Stimulated activated CD4-positive, alpha-beta T cell treated with anti-CD3 and anti-CD28 coated beads, Interleukin-4, amount 100 ng/mL, for 1 hour (primary cell): ENCODE measurements at places on chromosomes 3 and 15.

GRCh38 chr3:146493221-146493620, 23.9 kb upstream of the PLSCR2 start:
- no peak for DNase-seq

DNA sequence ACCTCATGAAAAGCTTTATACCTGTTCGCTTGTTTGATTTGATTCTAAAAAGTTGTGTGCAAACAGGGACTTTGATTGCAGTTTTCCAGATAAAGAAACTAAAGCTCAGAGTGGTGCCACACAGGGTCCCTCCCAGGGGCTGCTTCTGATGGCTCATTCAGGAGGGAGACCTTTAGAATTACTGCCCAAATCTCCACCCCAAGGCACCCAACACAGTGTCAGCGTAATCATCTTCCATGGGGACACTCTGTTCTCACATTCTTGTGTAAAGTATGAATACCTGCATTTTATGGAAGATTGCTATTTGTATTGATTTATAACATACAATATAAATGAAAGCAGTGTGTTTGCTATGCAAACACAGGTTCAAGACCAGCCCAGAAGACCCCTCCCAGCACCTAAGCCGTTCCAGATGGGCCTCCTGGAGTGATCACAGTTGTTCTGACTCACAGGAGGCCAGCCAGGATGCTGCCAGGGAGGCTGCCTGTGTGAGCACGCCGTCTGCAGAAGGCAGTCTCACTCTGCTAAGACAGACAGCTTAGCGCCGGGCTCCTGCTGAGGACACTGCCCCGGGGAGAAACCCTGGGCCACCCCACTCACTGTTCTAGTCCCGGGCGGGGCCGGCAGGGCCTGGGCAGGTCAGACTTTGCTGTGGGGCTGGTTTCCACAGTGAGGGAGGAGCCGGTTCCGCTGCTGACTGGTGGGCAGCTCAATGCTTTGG, 185.6 kb downstream of the FAM43A start:
- no peak for DNase-seq

GRCh38 chr15:94673801-94674200, 442.4 kb downstream of the MCTP2 start:
- no peak for DNase-seq

DNA sequence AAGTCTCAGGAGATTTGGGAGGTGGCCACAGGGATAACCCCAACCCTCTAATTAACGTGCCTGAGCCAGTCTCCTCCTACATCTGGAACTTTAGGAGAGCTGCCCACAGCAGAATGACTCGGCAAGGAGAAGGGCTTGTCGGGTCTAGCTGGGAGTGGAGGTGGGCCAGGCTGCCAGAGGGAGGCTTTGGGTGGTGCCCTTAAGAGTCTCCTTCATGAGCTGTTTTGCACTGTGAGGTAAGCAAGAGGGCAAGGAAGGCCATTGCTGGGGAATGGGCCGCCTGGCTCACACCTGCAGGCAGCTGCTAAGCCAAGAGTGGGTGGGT, 3.6 kb upstream of the TNK2 start:
- DNase-seq = no peak

DNA sequence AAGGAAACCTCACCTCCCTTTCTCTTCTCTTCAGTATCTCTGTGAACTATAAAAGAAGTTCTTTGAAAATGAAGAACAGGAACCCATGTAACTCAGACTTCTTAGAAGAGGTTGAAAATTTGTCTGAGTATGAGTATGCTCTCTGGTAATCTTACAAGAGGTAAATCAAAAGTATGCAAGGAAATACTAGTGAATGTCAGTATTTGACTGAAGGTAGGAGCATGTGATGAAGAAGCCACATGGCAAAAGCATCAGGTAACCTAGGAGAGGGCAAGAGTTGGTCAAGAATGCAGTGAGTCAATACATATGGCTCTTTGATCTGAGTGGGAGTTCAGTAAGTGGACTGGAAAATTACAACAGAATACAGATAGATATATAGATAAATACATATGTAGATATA, 133.0 kb upstream of the NECTIN3 start:
- DNase-seq = no peak

DNA sequence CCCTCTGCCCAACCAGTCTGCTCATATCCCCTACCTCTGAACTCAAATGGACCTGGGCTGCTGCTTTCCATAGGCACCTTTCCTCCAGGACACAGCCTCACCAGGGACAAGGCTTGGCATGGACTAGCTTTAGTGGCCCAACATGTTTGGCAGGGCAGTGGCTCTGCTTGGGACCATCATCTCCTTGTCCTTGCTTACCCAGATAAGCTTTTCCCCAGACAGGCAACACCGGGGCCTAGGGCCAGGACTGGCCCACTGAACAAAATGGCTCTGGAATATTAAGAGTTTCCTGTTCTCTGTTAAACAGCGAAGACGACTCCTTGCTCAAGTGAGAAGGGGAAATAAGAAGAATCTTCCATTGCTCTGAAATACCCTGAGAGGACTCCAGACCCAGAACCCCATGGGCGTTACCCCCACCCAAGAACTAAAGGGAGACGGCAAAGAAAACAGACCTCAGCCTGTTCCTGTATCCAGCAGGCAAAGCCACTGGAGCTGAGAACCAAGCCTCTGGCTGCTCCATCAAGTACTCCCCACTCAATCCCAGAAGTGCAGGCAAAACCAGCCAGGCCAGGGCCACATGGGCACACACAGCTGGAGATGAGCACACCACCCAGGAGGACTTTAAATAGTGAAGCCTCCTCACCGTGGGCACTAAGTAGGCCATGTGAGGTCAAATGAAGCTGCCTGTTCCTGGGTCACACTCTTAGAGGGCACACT, 45.5 kb downstream of the CTNNB1 start:
- no peak for DNase-seq

DNA sequence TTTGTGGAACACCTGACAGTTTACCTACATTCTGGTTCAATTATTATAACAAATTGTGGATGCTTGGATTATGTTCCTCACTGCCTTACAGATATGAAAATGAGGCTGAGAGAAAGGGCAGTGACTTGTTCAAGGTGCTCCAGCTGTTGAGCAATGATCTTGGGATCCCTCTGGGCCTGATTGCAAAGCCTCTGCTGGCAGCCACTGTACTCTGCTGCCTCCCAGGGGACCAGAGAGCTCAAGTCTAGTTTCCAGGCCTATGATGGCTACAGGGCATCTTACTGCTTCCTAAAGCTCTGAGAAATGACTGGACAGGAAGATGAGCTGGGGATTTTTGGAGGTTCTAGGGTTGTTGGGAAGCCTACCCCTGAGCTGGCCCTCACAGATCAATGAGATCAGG, 2.3 kb upstream of the SHC4 start:
- no peak for DNase-seq

DNA sequence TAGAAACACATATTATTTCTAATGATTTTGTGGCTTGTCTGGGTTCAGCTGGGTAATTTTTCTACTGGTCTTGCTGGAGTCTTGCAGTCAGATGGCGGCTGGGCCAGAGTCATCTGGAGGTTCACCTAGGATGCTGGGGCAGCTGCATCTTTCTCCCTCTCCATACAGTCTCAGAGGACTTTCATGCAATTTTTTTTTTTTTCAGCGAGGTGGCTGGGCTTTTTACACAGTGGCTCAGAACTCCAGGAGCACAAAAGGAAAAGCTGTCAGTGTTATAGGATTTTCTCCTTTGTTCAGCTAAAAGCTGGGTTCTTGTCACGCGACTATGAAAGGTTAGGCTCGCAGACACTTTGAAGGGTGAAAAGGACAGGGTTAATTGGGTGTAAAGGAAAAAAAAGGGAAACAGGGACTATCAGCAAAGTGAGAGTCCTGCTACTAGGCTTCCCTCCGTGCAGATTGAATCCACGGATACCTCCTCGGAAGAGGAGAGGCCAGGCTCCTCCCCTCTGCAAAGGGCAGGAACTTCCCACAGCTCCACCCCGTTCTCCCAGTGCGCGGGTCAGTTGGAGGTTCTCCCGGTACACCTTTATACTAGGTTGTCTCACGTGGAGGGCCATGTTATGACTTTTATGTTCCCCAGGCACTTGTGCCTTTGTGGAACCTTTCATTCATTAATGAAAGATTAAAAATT, 44.3 kb downstream of the ADGRG7 start:
- no peak for DNase-seq

DNA sequence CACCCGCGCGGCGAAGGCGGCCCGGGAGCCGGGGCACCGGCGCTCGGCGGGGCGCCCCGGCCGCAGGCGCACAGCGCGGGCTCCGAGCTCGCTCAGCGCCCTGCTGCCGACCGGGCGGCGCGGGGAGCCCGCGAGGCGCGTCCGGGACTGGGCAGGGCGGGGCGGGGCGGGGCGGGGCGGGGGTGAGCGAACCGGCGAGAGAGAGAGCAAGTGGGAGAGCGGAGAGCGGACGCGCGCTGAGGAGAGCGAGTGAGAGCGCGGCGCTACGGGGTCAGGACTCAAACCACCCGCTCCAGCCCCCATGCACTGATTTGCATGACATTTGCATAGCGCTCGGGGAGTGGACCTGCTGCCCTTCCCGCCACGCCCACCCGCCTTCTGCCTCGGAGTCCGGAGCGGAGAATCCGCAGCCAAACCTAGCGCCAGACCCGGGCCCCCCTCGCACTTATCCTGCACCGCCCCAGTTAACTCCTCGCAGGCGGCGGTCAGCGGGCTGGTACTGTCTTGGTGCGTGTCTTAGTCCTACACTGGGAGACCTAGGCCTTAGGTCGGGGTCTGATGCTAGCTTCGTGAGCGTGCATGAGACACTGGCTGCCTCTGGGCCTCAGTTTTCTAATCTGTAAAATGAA, at the start of gene MYLK:
MYLK (minus strand) TSS at position 130 of the 629 bp plus-strand sequence. CDS start 90,491 bp downstream, outside the sequence.
- peak; percentile 8 for DNase-seq

GRCh38 chr15:88644741-88645140, 5.9 kb downstream of the ISG20 start:
- no peak for DNase-seq

GRCh38 chr3:30626443-30627180, 20.2 kb downstream of the TGFBR2 start:
- no peak for DNase-seq

- no peak for DNase-seq
These were observed 1.0 kb upstream of the CEP70 start for GRCh38 chr3:138594935-138595610.

DNA sequence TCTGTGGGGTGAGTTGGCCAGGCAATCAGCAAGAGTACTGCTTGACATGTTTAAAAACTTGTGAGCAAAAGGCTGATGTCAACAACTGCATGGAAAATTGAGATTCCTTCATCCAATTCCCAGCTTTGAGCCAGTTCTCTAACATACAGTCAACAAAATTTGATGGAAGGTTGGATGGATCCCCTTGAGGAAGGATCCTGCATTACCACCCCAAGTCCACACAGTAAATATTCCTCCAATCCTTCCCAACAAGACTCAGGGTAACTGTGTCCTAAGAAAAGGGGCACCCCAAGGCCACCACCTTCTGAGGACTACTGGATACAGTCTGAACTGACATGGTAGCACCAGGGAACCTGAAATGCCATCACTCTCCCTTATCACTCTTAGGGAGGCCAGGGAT, 15.1 kb downstream of the GLB1 start:
- DNase-seq = no peak

DNA sequence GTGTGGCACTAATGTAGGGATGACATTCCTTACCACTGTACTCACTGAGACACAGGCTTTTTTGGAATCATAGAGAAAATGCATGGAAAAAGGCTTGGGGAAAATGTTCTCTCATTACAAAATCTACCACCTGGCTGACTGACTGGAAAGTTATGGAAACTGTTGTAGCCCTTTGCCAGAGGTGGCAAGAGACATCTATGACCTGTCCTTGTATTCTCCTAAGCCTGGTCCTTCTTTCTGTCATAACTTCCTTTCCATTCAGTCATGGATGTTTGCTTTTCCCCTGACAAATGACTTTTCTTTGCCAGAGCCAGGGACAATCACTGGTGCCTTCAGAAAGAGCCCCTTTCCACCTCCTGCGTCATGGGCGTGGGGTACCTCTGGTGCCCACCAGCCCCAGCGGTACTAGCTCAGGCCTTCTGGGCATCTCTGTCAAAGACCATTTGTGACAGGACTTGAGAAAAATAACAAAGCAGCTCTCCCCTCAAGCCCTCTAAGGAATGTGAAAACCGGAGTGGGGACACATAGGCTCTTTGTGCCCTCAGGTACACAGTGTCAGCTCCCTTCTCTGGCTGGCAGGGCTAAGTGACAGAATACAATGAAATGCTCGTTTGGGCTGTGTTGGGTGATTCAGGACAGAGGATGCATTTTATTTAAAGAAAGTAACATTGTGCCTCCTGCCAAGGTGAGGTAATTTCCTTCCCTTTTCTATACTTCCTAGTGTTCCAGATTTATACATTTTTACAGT, 381.1 kb upstream of the RASGRP1 start:
- no peak for DNase-seq

- no peak for DNase-seq
These were observed 421.1 kb downstream of the PLOD2 start for GRCh38 chr3:145739926-145740325.

DNA sequence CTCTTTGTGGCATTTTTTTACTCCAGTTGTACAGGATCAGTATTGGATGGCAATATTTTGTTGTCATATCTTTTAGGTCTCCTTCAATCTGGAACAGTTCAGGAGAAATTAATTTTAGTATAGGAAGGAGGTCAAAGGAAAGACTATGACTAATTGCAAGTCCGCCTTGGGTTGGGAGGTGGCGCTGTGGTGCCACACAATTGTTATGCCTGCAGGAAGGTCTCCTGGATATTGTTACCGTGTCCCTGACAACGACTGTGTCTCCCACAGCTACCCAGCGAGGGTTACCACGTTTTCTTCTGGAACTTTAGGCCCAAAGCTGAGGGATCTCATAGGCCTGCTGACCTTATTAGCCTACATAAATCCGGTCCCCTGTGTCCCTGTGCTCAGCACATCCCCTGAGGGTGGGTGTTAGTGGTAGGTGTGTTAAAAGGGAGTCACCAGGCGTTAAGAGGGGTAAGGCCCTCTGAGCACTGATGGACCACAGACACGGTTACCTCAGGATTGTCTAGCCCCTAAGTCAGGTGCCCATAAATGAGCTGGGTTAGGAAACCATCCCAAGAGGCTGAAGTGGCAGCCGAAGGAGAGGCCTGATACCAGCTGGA, 31.5 kb downstream of the KCNAB1 start:
- DNase-seq = peak; percentile 54

DNA sequence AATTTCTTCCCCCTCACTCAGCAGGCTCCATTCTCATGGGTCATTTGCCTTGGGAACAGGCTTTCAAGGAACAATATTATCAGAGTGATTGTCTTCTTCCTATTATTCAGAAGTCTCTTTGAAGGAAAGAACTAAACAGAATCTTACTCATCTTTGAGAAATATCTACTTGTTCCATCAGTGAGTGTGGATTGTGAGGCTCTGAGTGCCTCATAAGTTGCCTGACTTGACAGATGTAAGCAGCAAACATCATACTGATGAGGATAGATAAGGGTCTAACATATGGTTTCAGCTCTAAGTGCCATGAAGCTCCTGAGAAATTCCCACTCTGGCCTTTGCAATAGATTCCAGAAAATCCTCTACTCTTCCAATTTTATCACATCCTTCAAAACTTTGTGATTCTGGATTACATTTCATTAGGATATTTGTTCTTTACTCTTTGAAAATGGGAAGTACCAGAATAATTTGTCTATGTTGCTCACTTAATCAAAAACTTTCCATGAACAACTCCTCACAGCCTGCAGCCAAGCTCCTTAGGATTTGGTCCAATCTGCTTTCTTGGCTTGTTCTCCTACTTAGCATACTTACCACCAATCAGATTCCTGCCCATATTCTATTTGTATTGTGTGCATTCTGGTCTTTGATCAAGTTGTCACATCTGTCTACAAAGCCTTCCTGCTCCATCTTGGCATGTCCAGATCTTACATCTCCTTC, 120.1 kb downstream of the RPL22L1 start:
- DNase-seq = no peak

- no peak for DNase-seq
These were observed 515.4 kb upstream of the ZNF717 start for GRCh38 chr3:76300746-76301145.
